ENCODE measurements at places on chromosomes 7 and 10.

DNA sequence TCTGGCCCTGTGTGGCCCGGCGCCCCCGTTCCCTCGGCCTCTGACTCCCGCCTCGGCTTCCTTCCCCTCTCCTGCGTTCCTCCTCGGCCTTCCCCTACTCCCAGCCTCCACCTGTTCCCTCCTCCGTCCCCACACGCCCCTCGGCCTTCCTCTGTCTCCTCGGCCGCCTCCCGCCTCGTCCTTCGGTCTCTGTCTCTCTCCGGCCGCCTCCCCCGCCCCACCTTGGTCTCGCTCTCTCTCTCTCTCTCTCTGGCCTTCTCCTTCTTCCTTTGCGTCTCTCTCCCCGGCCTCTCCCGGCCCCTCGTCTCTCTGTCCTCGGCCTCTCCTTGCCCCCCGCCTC lies 588 bp downstream of the GET4 start:
- DNase-seq, result no peak

- no peak for DNase-seq
Measured at GRCh38 chr7:100575206-100575631, 1.5 kb upstream of the SAP25 start.

DNA sequence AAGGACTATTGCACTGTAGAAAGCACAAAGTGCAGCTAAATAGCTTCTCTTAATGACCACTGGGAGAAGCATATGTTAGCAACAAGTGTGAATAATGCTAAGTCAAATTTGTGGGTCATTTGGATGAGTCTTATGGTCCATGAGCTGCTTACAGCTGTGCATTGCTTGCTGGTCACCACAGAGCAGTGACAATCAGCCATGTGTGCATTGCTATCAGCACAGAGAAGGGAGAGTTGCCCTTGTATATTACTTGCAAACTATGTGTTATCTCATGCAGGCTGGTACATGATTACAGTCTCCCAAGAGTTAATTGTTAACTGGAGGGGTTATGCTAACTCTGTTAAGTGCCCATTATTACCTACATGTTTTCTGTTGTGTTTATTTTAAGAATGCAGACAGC lies 25.7 kb downstream of the MRPS33 start:
- no peak for DNase-seq

GRCh38 chr10:36181426-36182178 lies 539.5 kb upstream of the FZD8 start:
- DNase-seq, result no peak

- DNase-seq, result no peak
Measured at GRCh38 chr7:24366876-24367275, 82.9 kb downstream of the NPY start.

GRCh38 chr10:20088061-20088701 lies 271.9 kb downstream of the PLXDC2 start:
- no peak for DNase-seq

GRCh38 chr7:2037808-2038522 lies 194.8 kb downstream of the MAD1L1 start:
- DNase-seq, result peak; percentile 79

DNA sequence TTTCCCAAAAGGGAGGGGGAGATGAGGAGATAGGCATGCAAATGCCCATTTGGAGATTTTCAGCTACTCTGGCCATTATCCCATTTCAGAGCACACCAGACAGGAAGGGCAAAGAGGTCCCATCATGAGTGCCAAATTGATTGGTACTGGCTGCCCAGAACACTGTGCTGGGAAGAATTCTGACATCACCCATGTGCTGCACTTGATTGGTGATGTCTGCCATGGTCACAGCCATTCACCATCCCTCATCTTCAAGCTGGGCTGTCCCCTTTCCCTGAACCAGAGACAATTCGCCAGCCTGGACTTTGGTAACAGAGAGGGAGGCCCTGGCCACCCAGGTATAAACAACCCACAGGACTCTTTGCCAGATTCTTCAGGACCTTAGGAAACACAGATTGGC lies 23.2 kb upstream of the RADIL start:
- no peak for DNase-seq

GRCh38 chr10:4127518-4128315 lies 342.7 kb upstream of the KLF6 start:
- DNase-seq, result peak; percentile 76

GRCh38 chr7:141568227-141568626 lies 17.0 kb downstream of the AGK start:
- DNase-seq, result no peak

- DNase-seq, result no peak
Measured at GRCh38 chr7:94650147-94651051, 5.5 kb downstream of the SGCE start.

- DNase-seq, result no peak
Measured at GRCh38 chr10:126849646-126850045, 55.6 kb upstream of the DOCK1 start.

DNA sequence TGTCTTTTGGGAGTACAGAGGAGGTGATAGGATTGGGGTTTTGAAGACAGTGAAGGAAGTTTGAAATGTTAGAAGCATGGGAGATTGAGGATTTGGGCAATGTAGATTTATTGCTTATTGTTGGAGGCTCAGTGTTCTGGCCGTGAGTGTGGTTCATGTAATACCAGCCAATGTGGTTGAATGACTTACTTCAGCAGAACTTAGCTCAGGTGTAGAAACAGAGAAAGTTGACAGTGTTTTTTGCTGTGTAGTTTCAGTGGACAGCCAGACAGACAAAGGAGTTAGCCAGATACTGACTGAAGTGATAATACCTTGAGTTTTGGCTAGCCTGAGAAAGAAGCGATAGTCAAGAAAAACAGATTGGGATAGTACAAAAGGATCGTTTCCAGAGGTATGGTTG lies 88.5 kb downstream of the AHCYL2 start:
- DNase-seq, result no peak

DNA sequence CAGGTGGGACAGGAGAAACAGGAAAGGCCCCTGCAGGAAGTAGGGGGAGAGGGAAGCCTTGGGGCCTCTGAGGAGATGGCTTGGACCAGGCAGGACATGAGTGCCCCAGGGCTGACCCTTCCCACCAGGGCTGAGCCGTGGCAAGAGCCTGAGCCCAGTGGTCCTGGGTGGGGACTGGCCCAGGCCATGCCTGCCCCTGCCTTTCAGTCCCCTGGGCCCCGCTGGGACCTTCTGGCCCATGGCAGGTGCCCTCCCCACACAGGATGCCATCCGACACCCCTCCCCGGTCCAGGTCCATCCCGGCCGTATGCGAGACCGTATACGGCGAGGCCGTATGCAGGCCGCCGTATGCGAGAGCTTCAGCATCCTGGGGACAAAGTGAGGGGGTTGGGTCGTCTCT lies 2.0 kb downstream of the GRIFIN start:
- no peak for DNase-seq

DNA sequence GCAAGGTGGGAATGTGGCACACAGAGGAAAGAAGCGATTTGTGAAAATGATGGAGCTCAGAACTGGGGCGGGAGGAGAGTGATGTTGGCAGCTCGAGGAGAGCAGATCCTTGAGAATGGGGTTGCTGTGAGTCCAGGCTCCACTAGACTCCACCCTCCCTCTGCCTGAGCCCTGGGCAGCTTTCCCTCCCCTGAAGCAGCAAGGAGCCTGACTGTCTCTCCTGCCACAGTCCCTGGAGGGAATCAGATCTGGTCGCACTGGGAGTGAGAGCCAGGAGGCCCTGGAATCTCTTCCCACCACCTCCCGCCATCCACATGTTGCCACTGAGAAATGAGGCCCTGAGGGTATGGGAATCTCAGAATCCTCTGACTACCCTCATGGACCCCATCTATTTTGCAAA lies 362.7 kb downstream of the PLXNA4 start:
- DNase-seq, result no peak

GRCh38 chr7:135714534-135715009 lies 13.4 kb downstream of the SLC13A4 start:
- no peak for DNase-seq

GRCh38 chr7:131021460-131021859 lies 287.5 kb upstream of the KLF14 start:
- DNase-seq, result no peak

GRCh38 chr10:100670828-100671479 lies 74.4 kb upstream of the PAX2 start:
- peak; percentile 70 for DNase-seq

GRCh38 chr10:43374194-43374593 lies 2.8 kb downstream of the FXYD4 start:
- DNase-seq, result no peak

- no peak for DNase-seq
Measured at GRCh38 chr10:23540401-23541030, 101.6 kb downstream of the OTUD1 start.

DNA sequence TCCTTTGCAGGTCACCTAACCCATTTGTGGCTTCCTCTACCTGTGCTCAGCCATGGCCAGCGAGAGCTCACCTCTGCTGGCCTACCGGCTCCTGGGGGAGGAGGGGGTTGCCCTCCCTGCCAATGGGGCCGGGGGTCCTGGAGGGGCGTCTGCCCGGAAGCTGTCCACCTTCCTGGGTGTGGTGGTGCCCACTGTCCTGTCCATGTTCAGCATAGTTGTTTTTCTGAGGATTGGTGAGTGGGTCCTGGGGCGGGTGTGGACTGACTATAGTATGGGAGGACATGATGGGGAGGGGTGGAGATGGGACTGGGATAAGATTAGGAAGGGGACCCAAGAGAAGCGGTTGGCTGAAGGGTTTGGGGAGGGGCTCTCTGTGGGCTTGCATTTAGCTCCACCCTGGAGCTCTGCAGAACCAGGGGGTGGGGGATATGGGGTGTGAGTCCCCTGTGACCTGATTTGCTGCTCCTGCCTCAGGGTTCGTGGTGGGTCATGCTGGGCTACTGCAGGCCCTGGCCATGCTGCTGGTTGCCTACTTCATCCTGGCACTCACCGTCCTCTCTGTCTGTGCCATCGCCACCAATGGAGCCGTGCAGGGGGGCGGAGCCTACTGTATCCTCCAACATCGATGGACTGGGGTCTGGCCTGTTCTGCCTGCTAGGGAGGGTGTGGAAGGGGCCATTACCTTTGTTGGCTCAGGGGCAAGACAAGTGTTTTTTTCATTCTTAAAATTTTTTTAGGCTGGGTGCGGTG lies 1.8 kb downstream of the SLC12A9 start:
- no peak for DNase-seq

GRCh38 chr10:58754469-58755339 lies 242.0 kb downstream of the BICC1 start:
- no peak for DNase-seq

DNA sequence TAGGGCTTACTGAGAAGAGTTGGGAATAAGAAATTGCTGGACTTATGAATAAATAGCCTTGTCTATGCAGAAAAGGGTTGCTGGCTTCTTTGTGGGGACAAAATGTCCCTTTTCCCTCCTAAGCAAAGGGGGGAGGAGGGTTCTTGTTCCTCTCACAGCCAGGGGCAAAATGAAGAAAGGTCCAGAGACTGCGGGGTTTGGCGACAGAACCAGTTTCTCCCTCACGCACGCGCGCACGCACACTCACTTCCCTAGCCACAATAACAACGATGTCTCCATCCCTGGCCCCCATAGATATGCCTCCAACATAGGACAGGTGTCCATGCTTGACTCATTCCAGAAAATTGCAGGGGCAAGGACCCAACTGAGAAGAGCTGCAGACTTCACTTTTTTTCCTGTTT lies 3.3 kb downstream of the ZMIZ1 start:
- no peak for DNase-seq

- DNase-seq, result peak; percentile 85
Measured at GRCh38 chr7:155206318-155207020, 91.2 kb upstream of the INSIG1 start.

- no peak for DNase-seq
Measured at GRCh38 chr7:55502858-55503440, 69.4 kb downstream of the VOPP1 start.

DNA sequence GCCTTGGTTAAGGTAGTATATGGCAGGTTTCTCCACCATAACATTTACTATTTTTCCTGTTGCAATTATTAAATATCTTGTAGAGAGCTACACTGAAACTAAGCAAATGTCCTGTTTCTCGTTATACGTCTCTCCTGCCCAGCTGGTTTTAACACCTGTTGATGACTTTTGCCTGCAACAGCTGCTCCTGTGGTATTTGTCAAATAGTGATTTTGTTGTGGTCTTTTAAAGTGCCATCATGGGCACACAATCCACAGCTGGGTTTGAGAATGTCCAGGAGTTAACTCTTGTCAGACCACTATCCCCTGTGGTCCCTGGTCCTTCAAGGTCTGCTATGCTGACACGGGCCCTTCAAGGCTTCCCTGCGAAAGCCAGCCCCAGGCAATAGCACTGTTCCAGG lies 24.9 kb upstream of the SEC61G start:
- no peak for DNase-seq

- DNase-seq, result no peak
Measured at GRCh38 chr7:12951397-12951801, 264.0 kb downstream of the ARL4A start.

DNA sequence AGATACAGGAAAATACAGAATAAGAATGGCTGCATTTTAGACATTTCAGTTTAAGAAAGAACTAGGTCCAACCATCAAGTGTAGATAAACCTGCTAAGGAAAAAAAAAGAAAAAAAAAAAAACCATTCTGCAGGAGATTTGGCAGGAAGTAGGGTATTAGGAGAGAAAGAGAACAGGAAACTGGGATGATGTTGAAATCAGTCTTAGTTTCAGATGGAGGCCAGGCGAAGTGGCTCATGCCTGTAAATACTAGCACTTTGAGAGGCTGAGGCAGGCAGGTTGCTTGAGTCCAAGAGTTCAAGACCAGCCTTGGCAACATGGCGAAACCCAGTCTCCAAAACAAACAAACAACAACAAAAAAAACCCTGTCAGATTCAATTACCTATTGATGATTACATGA lies 120.2 kb downstream of the RAB11FIP2 start:
- DNase-seq, result no peak

DNA sequence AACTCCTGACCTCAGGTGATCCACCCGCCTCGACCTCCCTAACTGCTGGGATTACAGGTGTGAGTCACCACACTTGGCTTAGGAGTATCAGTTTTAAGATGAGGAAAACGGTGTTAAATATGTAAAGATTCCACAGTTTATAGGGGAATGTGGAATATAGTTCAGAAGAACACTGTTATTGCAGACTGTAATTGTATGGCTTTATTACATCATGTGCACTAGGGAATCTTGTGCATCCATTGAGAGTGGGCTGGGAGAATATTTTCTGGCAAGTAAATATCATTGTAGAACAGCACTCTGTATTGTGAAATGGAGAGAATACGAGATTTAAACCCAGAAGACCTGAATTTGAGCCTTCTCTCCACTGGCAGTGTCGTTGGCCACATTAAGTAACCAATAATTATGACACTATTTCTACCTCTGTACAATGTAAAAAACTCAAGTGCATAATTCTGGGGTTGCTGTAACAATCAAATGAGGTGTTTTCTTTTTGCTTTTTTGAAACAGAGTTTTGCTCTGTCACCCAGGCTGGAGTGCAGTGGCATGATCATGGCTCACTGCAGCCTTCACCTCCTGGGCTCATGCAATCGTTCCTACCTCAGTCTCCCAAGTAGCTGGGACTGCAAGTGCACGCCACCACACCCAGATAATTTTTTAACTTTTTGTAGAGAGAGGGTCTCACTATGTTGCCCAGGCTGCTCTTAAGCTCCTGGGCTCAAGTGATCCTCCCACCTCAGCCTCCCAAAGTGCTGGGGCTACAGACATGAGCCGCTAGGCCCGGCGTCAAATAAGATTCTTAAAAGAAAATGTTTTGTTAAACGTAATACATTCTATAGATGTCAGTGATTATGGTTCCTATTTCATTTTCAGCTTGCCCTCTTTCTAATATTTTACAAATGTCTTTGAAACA lies 12.0 kb upstream of the PARD3 start:
- no peak for DNase-seq
